Suppressor macrophage (primary cell): ENCODE measurements at places on chromosomes 4 and X.
A peak's percentile ranks its signal among the peaks of the same experiment; 100 is the strongest.

DNA sequence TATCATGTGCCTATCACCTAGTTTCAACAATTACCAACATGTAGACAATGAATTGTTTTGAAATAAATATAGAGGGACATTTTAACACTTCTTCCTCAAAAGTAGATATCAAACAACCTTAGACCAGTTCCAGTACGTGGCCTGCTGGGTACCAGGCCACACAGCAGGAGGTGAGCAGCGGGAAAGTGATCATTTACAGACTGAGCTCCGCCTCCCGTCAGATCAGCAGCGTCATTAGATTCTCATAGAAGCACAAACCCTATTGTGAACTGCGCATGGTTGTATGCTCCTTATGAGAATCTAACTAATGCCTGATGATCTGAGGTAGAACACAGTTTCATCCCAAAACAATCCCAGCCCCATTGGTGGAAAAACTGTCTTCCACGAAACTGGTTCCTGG, 6.5 kb downstream of the BBS7 start:
- no peak for DNase-seq

DNA sequence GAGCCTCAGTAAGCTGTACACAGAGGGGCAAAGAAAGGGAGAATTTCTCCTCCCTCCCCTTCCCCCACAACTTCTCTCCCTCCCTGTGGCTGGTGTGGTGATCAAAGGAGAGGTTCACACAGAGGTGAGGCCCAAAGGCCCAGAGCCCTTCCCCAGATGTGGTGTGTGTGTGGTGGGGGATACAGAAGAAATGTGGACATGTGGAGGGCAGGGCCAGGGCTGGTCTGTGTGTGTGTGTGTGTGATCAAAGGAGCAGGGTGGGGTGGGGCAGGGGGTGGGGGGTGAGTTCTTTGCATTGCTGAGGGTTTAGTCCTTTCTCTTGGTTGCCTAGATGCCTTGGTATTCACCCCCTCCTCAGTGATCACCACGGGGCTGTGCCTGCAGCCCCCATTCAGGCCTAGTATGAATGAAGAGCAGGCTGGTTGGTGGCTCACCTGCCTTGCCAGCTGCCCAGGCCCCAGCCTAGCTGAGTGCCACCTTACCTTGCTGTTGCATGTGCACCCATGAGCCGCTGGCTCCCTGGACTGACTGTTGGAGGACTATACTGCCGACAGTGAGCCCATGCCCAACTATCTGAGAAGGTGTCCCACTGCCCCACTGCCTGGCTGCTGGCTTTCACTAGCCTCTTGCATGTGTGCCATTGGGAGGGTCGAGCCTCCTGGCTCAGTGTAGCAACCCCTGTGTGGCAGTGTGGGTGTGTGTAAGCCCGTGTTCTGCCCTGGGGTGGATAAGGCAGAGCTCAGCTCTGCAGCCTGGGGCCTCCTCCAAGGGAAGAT, 101.9 kb downstream of the EFNB1 start:
- no peak for DNase-seq

- no peak for DNase-seq
Measured at GRCh38 chr4:174192943-174193342, 90.5 kb downstream of the FBXO8 start.

DNA sequence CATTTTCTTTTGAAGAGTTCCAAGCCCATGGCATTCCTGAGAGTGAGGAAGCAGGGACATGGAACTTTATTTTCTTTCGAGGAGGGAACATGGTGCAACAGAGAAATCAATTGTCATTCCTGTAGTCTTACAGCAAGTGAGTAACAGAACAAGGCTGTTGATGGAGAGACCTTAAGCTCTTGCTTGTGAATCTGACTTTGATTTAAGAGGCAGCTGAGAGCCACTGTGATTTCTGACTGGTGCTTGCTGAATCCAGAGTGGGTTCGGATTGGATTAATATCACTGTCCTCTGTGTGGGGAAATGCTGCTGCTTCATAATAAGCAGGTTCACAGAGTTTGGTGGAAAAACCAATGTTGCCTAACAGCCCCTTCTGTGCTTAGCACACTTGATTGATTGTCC, 4.7 kb upstream of the ATP1B4 start:
- no peak for DNase-seq

DNA sequence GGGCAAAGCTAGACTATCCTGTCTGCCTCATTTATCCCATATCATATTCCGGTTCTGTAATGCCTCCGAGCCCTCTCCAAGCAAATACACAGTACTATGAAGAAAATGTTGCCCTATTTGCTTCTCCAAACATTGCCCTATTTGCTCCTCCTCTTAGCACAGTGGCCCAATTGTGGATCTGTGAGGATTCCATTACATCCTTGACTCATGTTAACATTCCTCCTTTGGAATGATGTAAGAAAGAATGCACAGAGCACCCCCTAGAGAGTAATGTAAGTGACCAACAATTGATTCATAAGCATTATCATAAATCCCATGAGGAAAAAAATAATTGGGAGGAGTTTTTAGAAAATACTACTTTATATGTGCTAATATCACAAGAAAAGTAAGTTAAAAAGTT, 11.3 kb upstream of the BTC start:
- no peak for DNase-seq

- no peak for DNase-seq
Measured at GRCh38 chr4:41203841-41204240, 10.5 kb downstream of the APBB2 start.

GRCh38 chrX:7950865-7951264, 23.7 kb upstream of the PNPLA4 start:
- DNase-seq, result no peak

- peak; percentile 11 for DNase-seq
Measured at GRCh38 chr4:52627876-52628275, 31.2 kb downstream of the USP46 start.

GRCh38 chr4:7785017-7785416, 154.6 kb downstream of the AFAP1 start:
- no peak for DNase-seq

- DNase-seq, result peak; percentile 64
Measured at GRCh38 chr4:120156120-120156718, 89.6 kb upstream of the MAD2L1 start.
